ENCODE measurements at places on chromosomes 11 and 22.

DNA sequence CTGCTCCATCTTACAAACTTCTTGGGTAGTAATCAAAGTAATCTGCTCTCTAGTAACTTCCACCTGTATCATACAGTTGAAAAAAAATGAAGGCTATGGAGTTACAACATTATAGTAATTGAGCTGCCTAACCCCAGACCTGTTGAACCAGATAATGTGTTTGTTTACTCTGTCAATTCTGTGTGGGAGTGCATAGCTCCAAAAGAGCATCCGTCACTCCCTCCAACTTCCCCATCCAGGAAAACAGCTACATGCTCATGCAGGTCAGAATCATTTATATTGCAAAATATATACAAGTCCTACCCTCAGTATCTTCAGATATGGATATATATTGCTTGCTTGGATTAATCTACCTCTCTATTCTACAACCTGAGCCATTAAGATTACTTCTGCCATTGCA, 244.0 kb upstream of the ANO5 start:
- no peak for DNase-seq

DNA sequence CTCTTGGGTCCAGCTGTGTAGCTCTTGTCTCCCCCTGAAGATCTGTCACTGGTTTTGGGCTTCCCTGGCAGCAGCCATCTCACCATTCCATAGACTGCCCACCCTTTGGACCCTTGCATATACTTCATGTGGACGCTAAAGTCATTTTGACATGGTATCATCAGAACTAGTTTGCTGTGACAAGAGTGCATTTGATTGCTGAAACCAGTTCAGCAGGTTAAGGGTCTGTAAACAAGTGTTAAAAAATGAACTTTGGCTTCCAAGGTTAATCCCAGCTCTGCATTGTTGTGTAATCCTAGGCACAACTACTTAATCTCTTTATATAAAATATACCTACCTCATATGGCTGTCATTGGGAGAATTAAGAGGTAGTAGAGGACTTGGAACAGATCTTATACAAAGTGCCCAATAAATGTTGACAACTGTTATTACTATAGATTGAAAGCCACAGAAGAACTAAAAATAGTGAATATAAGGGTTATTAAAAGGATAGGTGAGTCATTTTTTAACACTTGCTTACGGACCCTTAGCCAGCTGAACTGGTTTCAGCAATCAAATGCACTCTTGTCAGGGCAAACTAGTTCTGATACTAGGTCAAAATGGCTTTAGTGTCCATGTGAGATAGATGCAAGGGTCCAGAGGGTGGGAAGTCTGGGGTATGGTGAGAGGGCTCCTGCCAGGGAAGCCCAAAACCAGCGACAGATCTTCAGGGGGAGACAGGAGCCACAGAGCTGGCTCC, 29.4 kb downstream of the CCDC90B start:
- DNase-seq = no peak

GRCh38 chr11:2424811-2425495, 19.4 kb downstream of the TRPM5 start:
- DNase-seq = no peak

DNA sequence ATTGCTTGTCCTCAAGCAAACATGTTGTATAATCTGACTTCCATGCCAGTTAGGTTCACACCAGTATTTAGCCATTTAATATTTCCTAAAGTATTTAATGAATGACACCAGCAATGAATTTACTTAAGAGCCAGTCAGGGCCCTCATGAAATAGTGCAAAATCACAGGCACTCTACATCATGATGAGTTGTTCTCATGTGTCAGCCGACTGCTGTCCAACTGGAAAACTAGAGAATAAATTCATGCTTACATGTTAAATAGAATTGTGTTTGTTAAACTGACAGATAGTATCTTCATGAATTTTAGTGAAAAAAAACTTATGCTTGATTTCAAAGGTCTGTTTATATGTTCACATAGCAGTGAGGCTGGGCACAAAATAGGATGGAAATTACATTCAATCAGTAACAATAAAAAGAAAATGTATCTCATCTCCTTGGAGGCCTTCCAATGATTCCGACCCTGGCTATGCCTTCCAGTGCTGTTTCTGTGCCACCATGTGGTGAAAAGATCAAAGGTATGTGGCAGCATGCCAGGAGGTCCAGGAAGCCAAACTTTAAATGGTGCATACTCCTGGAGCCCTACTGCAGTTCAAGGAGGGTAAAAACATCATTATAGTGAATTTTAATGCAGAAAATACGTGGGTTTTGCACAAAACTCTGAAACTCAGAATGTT, 45.2 kb downstream of the CTSC start:
- DNase-seq = no peak

DNA sequence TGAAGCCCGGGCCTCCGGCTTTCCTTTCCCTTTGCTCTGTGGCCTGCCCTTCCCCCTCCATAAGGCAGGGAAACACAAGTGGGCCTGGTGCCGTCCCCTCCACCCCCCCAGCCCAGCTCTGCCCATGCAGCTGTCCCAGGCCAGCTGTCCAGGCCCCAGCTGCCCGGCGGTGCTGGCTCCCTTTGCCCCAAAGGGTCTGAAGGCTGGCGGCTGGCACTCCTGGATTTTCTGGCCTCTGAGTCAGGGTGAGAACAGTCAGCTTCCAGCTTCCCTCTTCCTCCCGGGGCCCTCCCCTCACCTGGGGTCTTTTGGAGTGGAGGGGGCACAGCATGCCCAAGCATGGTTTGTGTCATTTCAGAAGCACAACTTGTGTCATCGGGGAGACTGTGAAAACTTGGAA, 27.8 kb downstream of the CD82 start:
- no peak for DNase-seq

Measured in activated effector memory CD4-positive, alpha-beta T cell treated with Interleukin-2 at 50 U/mL for 16 hours (primary cell).